ENCODE measurements at places on chromosomes 6 and 20.

- DNase-seq = no peak
Measured at GRCh38 chr6:131383421-131384411, 189.3 kb upstream of the ARG1 start.

DNA sequence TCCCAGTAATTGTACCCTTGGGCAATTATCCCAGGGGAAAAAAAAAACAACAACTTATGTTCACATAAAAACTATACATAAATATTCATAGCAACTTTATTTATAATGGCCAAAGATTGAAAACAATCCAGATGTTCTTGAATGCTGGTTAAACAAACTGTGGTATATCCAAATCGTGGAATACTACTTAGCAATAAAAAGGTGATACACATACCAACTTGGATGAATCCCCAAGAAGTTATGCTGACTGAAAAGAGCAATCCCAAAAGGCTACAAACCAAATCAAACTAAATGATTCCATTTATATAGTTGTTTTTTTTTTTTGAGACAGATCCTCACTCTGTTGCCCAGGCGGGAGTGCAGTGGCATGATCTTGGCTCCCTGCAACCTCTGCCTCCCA is 129.7 kb downstream of the QRSL1 start:
- no peak for DNase-seq

DNA sequence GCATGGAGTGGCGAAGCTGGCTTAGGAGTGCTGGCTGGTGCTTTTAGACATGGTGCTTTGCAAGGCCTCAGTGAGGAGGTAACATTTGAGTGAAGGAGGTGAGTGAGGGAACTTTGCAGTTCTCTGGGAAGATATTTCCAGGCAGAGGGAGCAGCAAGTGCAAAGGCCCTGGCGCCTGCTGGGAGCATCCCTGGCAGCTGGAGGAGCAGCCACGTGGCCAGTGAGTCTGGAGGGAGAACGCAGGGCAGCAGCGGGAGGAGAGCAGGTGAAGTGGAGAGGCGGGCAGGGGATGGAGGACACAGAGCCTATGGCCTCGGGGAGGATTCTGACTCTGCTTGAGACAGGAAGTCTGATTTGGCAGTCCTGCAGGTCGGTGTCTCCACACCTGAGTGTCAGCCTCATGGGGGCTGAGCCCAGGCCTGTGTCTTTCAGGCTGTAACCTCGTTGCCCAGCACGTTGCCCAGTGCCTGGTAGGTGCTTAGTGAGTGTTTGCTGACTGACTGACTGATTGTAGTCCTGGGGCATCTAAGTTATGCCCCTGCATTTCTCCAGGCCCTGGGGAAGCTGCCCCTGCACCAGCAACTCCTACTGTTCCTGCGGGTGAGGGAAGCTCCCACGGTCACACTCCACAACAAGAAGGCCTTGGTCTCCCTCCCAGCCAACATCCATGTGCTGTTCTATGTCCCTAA is 11.0 kb upstream of the BPIFB4 start:
- no peak for DNase-seq

DNA sequence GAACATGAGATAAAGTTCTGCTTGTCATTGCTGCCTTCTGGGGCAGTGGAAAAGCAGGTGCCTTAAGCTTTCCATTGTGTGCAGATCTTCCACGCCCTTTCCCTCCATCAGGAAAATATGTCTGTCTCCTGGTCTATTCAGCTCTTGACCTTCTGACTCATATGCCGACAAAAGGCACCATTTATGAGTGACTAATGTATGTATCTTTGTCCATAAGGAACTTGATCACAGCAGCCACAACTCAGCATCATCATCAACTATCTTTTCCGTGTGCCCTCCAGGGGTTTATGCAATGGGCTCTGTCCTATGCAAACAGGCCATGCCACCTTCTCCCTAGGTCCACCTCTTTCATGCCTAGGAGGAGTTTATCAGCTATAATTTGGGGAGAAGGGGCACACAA is 102.7 kb upstream of the QKI start:
- DNase-seq = no peak

GRCh38 chr6:153958860-153959259 is 80.2 kb upstream of the OPRM1 start:
- DNase-seq = no peak

DNA sequence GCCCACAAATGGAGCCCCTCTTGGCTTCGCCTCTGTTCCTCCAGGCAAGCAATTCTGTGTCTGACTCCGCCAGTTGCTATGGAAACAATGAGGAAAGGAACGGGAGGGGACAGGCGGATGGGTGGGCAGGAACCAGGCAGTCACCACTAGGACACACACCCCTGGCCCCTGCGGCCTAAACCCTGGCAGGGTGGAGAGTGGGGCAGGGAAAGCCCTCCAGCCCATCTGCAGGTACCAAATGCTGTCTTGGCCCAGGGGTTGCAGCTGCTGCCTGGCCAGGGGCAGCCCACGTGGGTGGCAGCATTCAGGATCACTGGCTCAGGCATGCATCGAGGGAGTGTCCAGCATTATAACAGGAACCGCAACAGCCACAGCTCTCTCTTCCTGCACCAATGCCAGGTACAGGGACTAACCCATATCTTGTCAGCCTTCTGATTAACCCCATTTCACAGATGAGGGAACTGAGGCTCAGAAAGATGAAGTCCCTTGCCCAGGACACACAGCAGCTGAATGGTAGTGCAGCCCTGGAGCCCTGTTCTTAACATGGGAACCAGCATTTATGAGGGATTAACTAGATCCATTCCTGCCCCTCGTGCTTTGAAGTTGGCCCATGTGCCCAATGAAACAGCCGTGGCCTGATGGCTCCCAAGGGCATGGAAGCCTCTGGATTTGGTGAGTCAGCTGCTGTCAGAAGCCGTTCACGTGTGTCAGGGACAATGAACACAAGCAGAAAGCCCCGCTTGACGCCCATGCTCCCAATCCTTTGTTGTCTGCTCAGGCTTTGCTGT is 66.3 kb downstream of the NOL4L start:
- DNase-seq = no peak

- no peak for DNase-seq
Measured at GRCh38 chr20:57205606-57206219, 60.7 kb downstream of the BMP7 start.

- DNase-seq = no peak
Measured at GRCh38 chr6:144544266-144544830, 259.2 kb downstream of the UTRN start.

DNA sequence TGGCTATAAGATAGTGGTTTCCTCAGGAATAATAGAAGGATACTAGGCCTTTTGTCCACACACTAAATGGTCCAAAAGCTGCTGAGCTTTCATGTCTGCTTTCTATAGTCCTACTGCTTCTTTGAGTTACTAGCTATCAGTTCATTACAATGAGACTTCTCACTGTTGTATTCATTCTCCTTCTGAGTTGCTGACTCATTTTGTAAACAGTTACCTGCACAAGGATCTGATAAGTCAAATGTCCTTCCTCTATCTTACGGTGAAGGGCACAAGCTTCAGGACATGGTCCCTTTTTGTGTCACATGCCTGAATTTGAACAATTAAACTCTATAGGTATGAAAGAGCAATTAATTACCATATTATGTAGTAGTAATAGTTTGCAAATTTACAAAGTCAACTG is 90.5 kb downstream of the MAN1A1 start:
- no peak for DNase-seq

GRCh38 chr6:89359561-89359960 is 7.0 kb upstream of the UBE2J1 start:
- DNase-seq = no peak

DNA sequence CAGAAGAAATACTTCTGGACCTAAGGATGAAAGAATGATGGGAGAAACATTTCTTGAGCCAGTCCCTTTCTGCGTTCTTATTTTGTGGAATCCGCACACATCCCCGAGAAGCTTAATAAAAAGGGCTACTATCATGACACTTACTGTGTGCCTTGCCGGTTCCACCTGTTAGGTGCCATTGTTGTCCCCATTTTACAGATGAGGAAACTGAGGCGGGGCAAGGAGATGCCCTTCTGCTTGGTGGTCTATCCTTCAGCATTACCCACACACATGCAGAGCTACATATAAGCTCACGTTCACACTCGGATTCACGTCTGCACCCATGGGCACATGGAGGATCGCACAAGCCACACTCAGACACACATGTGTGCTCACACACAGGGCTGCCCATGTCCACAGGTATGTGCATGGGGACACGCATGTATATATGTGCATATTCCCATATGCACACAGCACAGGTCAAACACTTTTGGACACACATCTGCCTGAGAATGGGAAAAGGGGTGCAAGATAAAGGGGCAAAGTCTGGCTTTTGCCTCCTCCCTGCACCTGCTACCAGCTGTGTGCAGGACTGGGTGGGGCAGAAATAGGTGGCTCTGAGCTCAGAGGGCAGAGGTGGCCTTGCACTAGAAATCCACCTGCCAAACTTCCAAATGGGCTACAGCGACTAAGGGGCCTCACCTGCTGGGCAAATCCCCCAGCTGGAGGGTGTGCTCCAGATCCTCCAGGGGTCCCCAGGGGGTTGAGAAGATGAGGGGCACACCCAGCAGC is 30.5 kb upstream of the ADA start:
- no peak for DNase-seq

- no peak for DNase-seq
Measured at GRCh38 chr20:10634683-10635411, 39.0 kb downstream of the JAG1 start.

GRCh38 chr20:50394569-50394968 is 115.6 kb upstream of the PTPN1 start:
- peak; percentile 65 for DNase-seq

- no peak for DNase-seq
Measured at GRCh38 chr6:51893366-51893765, 194.0 kb downstream of the PKHD1 start.

GRCh38 chr6:129381885-129382284 is 328.1 kb downstream of the ARHGAP18 start:
- DNase-seq = no peak

GRCh38 chr20:43972692-43973091 is 58.0 kb downstream of the TOX2 start:
- DNase-seq = no peak

GRCh38 chr6:167153521-167153959 is 4.2 kb downstream of the GPR31 start:
- DNase-seq = peak; percentile 53

GRCh38 chr6:43773050-43773979 is 3.3 kb downstream of the VEGFA start:
- DNase-seq = peak; percentile 89

- peak; percentile 56 for DNase-seq
Measured at GRCh38 chr6:111642463-111643158, 36.9 kb upstream of the TRAF3IP2 start.

GRCh38 chr20:15895560-15896084 is 677.6 kb downstream of the KIF16B start:
- no peak for DNase-seq

GRCh38 chr20:1813101-1813529 is 82.1 kb upstream of the SIRPA start:
- no peak for DNase-seq

DNA sequence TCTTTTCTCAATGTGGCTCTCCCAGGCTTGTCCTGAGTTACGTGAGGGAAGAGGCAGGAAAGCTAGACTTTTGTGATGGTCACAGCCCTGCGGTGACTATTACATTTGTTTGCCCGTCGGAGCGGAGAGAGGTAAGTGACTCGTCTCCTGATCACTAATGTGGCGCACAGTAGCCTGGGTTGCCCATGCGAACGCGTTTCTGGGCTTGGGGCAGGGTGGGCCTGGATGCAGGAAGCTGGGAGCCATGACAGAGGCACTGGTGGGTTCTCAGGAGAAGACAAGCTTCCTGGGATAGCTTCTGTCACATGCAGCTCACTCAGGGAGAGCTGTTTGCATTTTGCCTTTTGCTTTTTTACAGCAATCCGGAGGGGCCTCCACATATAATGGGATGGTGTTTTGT is 60.6 kb downstream of the IGF2R start:
- DNase-seq = no peak

- no peak for DNase-seq
Measured at GRCh38 chr6:79307321-79308036, 73.0 kb upstream of the HMGN3 start.

- no peak for DNase-seq
Measured at GRCh38 chr6:116513224-116513875, 1.9 kb downstream of the CALHM5 start.

- DNase-seq = no peak
Measured at GRCh38 chr6:139376017-139376330, 1.5 kb upstream of the CITED2 start.

DNA sequence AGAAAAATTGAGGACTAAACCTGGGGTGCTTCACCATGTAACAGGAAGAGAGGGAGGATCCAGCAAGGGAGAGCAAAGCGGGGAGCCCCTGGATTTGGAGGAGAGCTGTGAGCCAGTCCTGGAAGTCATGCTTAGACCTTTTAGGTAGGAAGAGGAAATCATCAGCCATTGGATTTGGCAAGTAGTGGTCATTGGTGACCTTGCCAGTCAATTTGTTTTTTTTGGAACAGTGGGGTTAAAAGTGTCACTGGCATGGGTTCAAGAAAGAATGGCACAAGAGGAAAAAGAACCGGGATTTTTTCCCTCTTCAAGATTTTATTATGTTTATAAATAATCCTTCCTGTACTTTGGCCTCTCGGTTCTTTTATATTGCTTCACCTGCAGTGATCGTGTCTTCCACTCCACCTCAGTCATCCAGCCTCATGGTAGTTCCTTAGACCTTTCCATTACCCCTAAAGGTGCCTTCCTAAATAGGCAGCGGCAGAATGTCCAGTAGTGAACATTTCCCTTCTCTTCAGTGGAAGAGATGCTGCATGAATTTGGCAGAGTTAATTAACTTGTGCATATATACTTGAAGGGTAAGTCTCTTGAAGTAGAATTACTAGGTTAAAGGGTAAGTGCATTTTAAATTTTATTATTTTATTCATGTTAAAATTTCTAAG is 124.7 kb downstream of the QKI start:
- DNase-seq = no peak

DNA sequence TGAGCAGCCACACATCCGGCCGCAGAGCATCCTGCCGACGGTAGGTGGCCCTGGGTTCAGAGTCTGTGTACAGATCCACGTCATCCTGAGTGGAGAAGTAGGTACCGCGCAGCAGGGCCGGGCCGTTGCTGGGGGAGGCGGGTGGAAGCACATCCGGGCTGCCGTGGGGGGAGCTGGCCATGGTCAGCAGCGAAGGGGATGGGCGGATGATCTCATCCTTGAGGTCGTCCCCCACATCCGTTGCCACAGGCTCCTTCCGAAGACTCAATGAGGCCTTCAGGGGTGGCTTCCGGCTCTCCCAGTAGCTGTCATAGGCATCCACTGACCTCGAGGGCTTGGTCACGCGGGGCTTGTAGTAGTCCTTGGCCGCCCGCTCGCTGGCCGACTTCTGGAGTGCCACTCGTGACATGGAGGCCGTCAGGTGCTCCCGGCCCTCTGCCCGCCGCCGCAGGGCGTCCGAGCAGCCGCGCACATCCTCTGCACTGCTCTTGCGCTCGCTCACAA is 9.2 kb downstream of the SPATA2 start:
- no peak for DNase-seq
